NCI-H446 treated with DMSO at 0.1 percent for 48 hours (cell line): ENCODE measurements at places on chromosomes 1 and 21.

- no peak for DNase-seq
Measured at GRCh38 chr1:115713906-115714305, 54.6 kb downstream of the CASQ2 start.

- DNase-seq = no peak
Measured at GRCh38 chr1:177007437-177008161, 156.9 kb downstream of the ASTN1 start.

- DNase-seq = no peak
Measured at GRCh38 chr21:34510148-34511142, 1.6 kb downstream of the KCNE1 start.

- DNase-seq = no peak
Measured at GRCh38 chr1:207009182-207009850, 23.2 kb downstream of the C1orf116 start.

GRCh38 chr1:55047611-55048010 lies 8.3 kb downstream of the PCSK9 start:
- DNase-seq = no peak

- DNase-seq = no peak
Measured at GRCh38 chr1:5317391-5317790, 663.0 kb downstream of the AJAP1 start.

- DNase-seq = no peak
Measured at GRCh38 chr1:10778640-10779039, 17.8 kb downstream of the CASZ1 start.

DNA sequence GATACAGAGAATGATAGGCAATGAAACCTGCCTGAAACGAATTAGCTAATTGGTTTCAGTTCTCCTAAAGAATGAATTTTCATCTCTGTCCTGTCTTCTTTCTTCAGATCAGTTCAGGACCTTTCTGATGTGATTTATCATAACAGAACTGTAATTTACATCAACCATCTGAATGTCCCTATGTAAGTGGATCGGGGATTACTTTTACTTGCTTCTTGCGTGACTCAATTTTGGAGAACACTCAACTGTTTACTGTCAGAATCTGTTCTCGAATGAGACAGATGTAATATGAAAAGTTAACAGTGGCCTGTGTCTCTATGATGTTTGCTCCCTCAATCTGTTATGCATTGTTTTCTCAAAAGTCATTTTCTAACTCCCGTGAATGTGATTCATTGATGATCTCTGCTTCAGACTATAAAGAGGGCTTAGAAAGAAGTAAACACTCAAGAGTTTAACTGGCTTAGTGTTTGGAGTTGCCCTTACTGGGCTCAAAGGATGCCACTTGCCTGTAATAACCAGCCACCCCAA lies 111.0 kb downstream of the GABPA start:
- DNase-seq = no peak

DNA sequence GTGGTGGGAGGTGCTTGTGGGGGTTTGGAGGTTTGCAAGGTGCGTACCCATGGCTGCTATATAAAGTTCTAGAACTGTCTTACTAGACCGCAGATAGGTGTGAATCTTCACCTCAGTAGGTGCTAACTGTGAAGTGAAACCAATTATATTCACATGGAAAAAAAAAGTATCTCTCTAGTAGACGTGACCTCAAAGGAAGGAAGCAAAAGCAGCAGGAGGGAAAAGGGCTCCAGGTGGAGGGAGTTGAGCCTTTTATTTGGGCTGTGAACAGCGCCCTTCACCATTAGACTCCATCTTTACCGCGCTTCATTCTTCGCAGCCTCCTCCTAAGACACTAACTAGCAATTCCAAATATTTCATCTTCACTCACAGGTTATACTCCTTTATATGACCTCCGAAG lies 129.8 kb downstream of the TBX19 start:
- DNase-seq = no peak

GRCh38 chr1:158516966-158517365 lies 37.2 kb downstream of the OR6Y1 start:
- no peak for DNase-seq

DNA sequence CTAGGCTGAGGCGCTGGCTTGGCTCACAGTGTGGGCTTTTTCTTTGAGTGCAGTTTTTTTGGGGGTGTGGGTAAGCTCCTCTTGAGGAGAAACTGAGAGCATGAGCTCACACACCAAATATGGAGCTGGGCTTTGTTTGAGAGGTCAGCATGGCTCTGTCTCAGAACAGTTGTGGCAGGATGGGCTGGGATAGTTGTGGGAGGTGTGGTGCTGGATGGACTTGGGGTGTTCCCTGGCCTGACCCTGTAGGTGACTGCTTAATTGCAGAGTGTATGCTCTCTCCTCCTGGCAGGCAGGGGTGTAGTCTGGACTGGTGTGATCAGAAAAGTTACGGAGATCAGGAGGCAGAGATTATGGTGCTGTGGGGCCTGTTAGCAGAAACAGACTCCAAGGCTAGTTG lies 64.3 kb upstream of the PGBD5 start:
- DNase-seq = no peak

- DNase-seq = no peak
Measured at GRCh38 chr1:23774174-23774880, 3.9 kb upstream of the PITHD1 start.

DNA sequence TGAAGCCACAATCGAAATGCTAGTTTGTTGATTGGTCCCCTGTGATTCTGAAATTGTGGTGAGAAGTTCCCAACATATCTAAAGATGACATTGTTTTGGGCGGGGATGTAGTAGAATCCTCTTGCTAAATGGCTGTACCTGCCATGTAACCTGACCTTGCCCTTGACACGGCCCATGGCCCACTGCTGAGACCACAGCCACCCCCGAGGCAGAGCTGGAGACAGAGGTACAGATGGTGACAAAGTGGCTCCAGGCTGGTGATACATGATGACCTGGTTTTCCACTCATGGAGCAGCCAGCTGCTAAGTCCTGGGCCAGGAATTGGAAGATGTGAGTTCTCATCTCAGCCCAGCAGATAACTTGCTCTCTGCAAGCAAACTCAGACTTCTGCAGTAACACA lies 226.5 kb downstream of the FOXD2 start:
- no peak for DNase-seq

GRCh38 chr1:206831650-206832049 lies 33.8 kb upstream of the IL20 start:
- DNase-seq = no peak

GRCh38 chr1:1239614-1240347 lies 6.7 kb downstream of the C1QTNF12 start:
- no peak for DNase-seq

- DNase-seq = no peak
Measured at GRCh38 chr1:54649130-54649898, 7.7 kb downstream of the MROH7 start.

DNA sequence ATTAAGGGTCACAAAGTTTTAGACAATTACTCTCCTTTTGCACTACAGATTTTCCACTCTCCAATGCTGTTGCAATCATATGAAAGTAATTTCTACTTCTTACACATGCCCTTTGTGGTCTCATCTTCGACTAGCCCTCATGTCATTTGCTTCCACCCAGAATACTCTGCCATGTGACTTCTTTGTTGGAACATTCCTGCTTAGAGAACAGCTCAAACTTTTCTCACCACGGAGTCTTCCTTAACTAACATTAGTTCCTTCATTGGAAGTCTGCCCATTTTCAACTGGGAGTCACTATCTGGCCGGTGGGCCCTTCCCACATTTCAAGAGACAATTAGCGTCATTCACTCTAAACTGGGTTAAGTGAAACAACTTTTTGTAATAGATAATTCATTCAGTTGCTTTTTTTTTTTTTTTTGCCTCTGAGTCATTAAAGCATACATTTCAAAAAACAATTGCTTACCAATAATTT lies 142.6 kb upstream of the PALMD start:
- DNase-seq = no peak

DNA sequence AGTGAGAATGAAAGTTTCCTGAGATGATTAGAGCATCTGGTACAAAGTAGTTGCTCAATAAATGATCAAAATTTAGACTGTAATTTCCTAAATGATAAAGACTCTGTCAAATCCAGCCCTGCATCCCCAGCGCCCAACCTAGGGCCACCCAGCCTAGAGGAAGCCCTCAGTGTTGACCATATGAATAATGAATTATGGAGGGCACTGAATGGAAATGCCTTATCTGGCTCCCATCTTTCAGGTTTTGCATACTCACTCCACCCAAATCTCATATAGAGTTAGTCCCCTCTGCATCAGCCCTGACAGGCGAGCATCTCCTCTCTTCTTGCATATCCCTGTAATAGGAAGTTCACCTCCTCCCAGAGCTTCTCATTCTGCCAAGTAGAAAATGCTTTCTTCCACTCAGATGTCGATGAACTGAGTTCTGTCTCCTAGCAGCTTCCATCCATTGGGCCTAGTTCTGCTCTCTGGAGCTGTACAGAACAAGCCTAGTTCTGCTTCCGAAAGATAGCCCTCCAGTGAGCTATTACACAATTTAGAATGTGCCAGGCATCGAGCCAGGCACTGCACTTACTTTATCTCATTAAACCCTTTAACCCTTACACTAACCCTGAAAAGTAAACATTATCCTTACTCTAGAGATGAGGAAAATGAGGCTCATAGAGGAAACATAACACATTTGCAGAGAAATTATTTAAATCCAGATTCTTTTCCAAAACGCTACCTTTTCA lies 20.9 kb downstream of the COA7 start:
- no peak for DNase-seq

DNA sequence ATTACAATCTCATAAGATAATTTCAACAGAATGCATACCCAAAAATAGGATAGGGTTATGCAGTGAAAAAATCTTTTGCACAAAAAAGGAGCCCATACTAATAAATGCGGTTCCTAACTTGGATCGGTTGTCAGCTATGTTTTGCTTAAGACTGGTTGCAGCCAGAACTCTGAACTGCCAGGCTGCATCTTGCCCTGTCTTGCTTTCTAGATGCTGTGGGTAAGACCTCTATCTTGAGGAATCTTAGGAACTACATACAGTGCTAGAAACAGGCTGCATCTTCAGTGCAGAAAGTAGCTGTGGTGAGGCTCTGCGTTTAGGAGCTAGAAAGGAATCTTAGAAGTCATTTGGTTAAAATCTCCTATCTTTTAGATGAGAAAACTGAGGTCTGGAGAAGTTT lies 45.6 kb upstream of the PLA2G4A start:
- no peak for DNase-seq

DNA sequence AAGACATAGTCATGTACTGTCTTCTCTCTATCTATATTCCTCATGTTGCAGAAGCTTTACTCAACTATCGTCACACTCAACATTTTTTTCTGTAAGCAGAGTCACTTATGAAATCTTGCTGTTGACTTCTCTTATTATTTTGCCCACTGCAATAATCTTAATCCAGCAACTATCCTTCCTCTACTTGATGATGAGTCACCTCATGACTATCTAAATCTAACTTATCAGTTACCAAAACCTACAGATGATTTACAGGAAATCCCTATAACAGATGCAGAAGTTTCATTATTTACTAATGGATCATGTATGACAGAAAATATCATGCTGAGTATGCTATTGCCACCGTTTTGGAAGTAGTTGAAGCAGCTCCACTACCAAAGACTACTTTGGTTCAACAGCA lies 378.9 kb downstream of the DUSP10 start:
- DNase-seq = no peak

DNA sequence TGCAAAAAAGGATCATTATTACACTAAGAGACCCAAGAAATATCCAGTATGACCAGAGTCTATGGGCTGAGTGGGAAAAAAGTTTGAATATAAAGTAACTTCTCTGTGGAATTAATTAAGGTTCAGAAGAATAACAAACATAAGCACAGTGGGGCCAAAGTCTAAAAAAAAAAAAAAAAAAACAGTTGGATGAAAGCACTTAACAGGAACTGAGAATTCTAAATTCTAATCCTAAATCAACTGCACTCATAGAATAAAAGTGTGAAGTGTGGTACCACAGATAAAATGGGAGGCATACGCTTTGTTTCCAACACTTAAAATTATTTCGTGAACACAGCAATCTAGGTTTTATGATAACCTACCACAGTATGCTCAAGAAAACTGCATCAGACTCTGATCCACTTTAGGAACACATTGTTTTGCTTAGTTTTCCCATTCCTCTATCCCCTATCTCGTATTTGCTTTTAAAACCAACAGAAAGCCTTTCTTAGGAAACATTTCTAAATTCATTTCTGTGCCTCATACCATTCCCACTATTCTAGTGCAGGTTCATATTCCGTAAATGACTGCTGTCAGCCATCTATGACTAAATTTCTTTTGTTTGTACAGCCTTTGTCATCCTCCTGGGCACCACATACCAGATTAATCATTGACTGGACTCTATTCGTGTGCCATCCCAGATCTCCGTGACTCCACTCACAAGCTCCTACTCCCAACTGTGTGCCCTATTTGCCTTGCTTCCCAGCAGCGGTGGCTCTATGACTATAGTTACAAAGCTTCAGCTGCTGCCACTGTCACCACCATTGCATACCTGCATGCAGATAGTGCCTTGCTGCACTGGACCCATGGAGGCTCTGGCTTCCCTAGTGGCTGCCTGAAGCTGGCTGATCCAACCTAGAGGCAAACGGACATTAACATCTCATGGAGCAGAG lies 24.9 kb downstream of the CHML start:
- DNase-seq = no peak
